ENCODE measurements at places on chromosomes 5 and 9. TPM values are rescaled to one million over a fixed set of nuclear protein-coding genes. Genes with fewer than 3 reads are reported as not detected.

DMRT3 gene
- not detected for total RNA-seq

VLDLR gene
- total RNA-seq: 46.1 TPM

KIAA1958 gene
- total RNA-seq: 77.7 TPM

NIPAL4 gene
- total RNA-seq: 8.3 TPM

NEUROG1 gene
- total RNA-seq: not detected

Measured in stomach (tissue), 19 donors.